ENCODE measurements at places on chromosomes 1 and 21. TPM values are rescaled to one million over a fixed set of nuclear protein-coding genes. Genes with fewer than 3 reads are reported as not detected.

Gene CD1E
- total RNA-seq: not detected

Gene PTPRU
- 3.6 TPM for total RNA-seq

Gene CBR3
- 10.9 TPM for total RNA-seq

Gene SERINC2
- 23.2 TPM for total RNA-seq

Gene FCRL2
- total RNA-seq: not detected
